Vagina (tissue), 2 donors: ENCODE measurements at places on chromosomes 11 and 22. TPM values are rescaled to one million over a fixed set of nuclear protein-coding genes. Genes with fewer than 3 reads are reported as not detected.

The DUSP8 gene
- 2.9 TPM for total RNA-seq

The OR2AT4 gene
- not detected for total RNA-seq

The KIRREL3 gene
- total RNA-seq = not detected

The C11orf52 gene
- total RNA-seq = 1.5 TPM

The OR5B21 gene
- not detected for total RNA-seq

The HINFP gene
- total RNA-seq = 22.1 TPM

The MOGAT2 gene
- not detected for total RNA-seq

The MMP27 gene
- total RNA-seq = not detected

The PRRG4 gene
- total RNA-seq = 21.1 TPM

The MS4A3 gene
- not detected for total RNA-seq

DNA sequence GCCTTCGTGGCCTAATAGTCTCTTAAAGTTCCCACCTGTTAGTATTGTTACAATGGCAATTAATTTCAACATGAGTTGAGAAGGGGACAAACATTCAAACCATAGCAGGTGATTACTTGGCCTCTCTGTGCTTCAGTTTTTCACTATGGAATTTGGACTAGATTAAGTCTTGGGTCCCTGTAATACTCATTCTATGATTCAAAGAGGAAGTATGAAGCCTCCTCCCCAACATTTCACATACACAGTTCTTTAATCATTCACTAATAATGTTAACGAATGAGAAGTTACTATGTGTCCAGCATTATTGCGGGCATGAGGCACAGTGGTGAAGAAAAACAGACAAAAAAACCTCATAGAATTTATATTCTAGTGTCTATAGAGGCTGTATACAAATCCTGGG, 19.9 kb upstream of the USP47 start:
- no peaks in the 10 kb centered on the region for H3K27me3 ChIP-seq
- no peak for DNase-seq
- H3K4me1 ChIP-seq = no peaks in the 10 kb centered on the region
- H3K4me3 ChIP-seq = no peak overlapping the region

- no peaks in the 10 kb centered on the region for H3K36me3 ChIP-seq
- no peak for DNase-seq
- H3K27me3 ChIP-seq = no peaks in the 10 kb centered on the region
Measured at GRCh38 chr22:39750759-39751158, 142.8 kb downstream of the ENTHD1 start.

DNA sequence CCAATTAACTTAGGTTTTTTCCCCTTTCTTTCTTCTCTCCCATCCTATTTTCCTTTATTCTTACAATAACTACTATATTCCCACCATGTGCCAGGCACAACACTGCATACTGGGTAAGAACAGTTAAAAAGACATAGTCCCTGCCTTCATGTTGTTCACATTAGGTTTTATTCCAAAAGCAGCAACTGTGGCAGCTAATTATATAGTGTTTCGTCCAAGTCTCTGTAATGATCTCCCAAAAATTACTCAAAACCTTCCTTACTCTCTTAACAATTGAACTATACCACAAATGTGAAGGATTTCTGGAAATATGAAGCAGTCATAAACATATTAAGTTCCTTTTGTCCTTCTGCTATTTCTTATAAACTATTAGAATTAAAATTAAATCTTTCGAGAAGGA, 184.1 kb upstream of the C11orf58 start:
- H3K4me3 ChIP-seq = no peak overlapping the region
- no peaks in the 10 kb centered on the region for H3K4me1 ChIP-seq
- H3K36me3 ChIP-seq = no peaks in the 10 kb centered on the region
- no peak for DNase-seq

DNA sequence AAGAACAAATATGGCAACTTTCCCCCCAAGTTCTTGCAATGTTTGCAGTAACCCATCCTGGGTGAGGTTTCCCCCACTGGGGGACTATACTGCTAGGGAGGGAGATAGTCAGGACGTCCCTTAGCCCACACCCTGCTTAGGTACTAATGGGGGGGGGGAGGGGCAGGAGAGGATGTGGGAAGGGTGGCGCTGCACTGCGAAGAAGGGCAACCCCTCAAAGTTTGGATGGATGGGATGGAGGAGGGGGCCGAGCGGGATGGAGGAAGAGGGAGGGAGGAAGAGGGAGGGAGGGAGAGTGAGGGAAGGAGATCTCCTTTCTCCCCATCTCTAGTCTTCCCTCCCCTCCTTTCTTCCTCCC, 100.6 kb upstream of the HSD17B12 start:
- H3K27ac ChIP-seq = no peak overlapping the region
- no peaks in the 10 kb centered on the region for H3K36me3 ChIP-seq
- H3K4me1 ChIP-seq = peaks cover 43% of the 10 kb centered on the region
- DNase-seq = no peak

DNA sequence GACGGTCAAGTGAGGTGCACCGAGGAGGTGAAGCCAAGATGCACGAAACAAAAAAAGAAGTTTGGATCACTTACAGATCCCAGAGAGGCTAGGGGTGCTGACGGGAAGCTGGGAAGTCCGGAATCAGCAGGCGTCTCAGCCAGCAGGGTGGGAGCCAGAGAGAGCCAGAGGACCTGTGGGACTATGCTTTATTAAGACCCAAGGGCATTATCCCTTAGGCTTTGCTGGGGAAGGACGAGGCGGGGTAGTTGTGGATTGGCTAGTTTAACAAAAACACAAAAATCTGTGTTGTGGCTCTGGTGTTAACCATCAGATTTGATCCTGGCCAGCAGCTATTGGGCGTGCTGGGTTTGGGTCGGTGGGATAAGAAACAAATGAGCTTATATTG, 427.1 kb downstream of the DYNC2H1 start:
- H3K27ac ChIP-seq = no peak overlapping the region
- H3K27me3 ChIP-seq = no peaks in the 10 kb centered on the region
- DNase-seq = no peak
- H3K36me3 ChIP-seq = no peaks in the 10 kb centered on the region

DNA sequence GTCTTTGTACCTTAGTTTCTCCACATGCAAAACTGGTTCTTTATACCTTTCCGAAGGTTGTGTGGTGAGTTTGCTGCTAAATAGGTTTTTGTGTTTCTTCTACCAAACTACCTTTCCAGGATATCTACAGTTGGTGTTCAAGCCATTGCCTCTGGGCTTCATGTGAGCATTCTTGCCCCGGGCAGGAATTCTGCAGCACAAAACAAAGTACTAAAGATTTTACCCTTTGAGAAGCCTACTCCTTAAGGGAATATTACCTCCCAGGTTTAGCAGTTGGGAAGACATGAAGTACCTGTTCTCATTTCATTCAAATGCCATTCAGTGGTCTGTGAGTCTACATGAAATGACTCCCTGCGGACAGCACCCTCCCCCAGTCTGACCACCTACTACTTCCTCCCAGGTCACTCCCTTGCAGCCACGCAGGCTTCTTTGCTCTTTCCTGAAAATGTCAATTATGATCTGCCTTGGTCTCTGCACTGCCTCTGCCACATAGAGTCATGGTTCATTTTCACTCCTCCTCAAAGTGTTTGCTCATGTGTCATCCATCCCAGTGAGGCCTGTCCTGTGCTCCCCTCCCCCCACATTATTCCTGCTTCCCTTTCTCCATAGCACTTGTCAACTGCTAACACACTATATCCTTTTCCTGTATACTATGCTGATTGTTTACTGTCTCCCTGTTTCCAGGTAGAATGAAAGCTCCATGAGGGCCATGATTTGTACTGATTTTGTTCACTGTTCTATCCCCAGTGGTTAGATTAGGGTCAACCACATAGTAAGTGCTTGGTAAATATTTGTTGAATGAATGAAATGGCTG, 36.9 kb downstream of the PACS1 start:
- DNase-seq = no peak
- peaks cover 13% of the 10 kb centered on the region for H3K4me1 ChIP-seq
- no peak overlapping the region for H3K4me3 ChIP-seq
- no peaks in the 10 kb centered on the region for H3K36me3 ChIP-seq
- H3K27ac ChIP-seq = no peak overlapping the region
- H3K27me3 ChIP-seq = no peaks in the 10 kb centered on the region

DNA sequence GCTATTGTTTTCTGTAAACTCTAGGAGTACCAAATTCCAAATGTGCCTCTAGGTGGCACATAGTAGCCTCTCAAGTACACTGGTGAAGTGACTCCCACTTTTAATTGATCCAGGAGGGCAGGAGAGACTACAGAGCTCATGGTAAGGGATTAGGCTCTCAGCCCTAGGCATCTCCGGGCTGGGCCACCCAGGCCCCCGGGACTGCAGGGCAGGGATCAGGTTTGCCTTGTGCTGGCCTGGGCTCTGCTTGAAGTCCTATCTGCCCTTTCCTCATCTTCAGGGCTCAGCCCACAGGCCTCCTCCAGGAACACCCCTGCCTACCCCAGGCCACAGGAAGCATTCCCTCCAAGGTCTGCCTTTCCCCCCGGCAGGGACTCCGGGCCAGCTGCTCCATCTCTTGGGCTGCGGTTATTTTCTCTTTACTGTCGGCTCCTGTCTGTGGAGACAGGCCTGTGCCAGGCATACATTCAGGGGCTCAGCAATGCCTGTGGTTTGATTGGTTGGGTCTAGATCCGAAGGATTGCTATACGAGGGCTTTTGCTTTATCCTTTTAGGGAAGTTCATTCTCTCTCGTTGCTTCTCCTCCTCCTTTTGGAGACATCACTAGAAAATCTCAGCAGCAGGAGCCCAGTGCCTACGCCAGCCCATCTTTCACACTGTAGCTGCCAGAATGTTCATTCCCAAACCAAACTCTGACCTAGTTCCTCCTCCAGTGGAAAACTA, 32.8 kb downstream of the PARVA start:
- H3K27ac ChIP-seq = peak overlapping the region; percentile 86
- peak overlapping the region; percentile 18 for H3K4me3 ChIP-seq
- H3K27me3 ChIP-seq = no peaks in the 10 kb centered on the region
- H3K4me1 ChIP-seq = peaks cover 70% of the 10 kb centered on the region
- no peak for DNase-seq
- no peaks in the 10 kb centered on the region for H3K36me3 ChIP-seq

- H3K36me3 ChIP-seq = no peaks in the 10 kb centered on the region
- peak overlapping the region; percentile 27 for H3K27ac ChIP-seq
- H3K4me1 ChIP-seq = peaks cover 10% of the 10 kb centered on the region
- no peak for DNase-seq
- no peaks in the 10 kb centered on the region for H3K27me3 ChIP-seq
- H3K4me3 ChIP-seq = no peak overlapping the region
Measured at GRCh38 chr11:74535371-74536160, 42.0 kb upstream of the LIPT2 start.

GRCh38 chr22:39674536-39674935, 104.0 kb downstream of the CACNA1I start:
- no peak overlapping the region for H3K27ac ChIP-seq
- no peaks in the 10 kb centered on the region for H3K27me3 ChIP-seq
- no peak overlapping the region for H3K4me3 ChIP-seq
- no peaks in the 10 kb centered on the region for H3K4me1 ChIP-seq
- DNase-seq = no peak

DNA sequence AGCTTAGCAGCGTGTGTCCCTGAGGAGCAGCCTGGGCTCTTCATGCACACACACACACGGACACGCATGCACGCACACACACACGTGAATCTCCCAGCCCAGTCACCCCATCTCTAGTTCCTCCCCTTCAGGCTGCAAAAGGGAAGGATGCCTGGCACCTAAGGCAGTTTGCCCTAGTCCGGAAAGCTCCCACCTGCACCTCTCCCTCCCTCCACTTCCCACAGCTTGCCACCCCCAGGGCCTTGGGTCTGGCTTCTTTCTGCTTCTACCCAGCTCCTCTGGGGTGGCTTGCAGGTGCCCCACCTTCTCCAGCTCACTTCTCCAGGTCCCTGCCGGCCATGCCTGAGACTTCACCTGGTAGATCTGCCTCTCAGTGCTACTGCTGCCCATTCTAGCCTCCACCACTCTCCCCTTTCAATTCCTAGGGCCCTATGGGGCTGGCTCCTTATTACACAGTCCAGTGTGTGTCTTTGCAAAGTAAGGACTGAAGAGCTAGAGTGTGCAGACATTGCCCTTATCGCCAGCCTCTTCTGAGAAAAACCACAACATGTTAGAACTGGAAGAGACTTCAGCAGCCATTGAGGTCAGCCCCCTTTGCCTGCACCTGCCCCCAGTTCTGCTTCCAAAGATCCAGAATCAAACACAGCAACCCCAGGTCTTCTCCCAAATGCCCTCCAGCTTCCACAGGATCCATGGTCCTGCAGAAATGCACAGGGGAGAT, 33.5 kb upstream of the CHST1 start:
- H3K4me1 ChIP-seq = no peaks in the 10 kb centered on the region
- no peak for DNase-seq
- no peak overlapping the region for H3K27ac ChIP-seq
- no peaks in the 10 kb centered on the region for H3K36me3 ChIP-seq
- H3K4me3 ChIP-seq = no peak overlapping the region

GRCh38 chr22:27627444-27627833, 174.1 kb downstream of the MN1 start:
- DNase-seq = no peak
- H3K4me3 ChIP-seq = no peak overlapping the region

- H3K4me3 ChIP-seq = peak overlapping the region; percentile 61
- no peaks in the 10 kb centered on the region for H3K36me3 ChIP-seq
- no peaks in the 10 kb centered on the region for H3K27me3 ChIP-seq
- H3K4me1 ChIP-seq = peaks cover 49% of the 10 kb centered on the region
- H3K27ac ChIP-seq = peak overlapping the region; percentile 86
Measured at GRCh38 chr22:29388759-29389090, 355 bp upstream of the AP1B1 start.

DNA sequence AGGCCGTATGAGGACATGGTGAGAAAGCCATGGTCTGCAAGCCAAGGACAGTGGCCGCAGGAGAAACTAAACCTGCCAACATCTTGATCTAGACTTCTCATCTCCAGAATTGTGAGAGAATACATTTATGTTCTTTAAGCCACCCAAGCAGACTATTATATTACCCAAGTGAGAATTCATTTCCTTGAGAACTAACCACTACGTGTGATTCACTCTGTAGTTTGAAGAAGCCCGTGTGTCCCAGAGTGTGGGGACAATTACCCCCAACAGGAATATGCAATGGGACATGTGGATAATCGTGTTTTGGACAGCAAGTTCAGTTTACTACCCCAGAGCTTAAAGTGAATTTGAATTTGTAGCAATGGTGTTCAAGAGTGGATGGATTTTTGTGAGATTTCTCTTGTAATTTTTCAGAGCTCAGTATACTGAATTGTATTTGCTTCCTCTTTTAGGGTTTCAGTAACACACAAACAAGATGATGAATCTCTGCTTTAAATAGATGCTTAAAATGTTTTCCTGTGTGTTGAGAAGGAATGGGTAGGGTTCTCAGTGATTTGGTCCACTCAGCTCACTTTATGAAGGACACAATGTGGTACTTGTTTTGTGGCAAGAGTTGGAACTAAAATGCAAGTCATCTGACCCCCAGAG, 100.0 kb upstream of the ARHGAP20 start:
- H3K4me1 ChIP-seq = no peaks in the 10 kb centered on the region
- DNase-seq = no peak
- no peaks in the 10 kb centered on the region for H3K27me3 ChIP-seq
- no peak overlapping the region for H3K4me3 ChIP-seq
- no peaks in the 10 kb centered on the region for H3K36me3 ChIP-seq
- no peak overlapping the region for H3K27ac ChIP-seq

DNA sequence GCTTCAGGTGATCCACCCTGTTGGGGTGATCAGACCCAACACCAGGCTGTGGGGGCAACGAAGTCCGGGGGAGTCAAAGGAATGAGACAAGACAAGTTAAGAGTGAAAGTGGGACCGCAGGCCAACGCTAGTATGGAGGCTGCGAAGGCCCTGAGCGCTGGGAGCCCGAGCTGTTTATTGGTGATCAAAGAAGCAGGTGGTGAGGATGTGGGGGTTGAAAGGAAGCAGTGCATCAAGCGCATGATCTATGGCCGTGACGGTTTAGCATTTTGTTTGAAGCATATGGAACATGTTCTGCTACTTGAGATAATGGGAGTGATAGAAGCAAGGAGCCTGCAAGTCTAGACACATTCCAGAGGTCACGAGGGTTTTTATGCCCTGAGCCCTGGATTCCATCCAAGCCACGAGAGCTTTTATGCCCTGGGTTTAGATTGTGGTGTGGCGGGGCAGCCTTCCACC, 49.5 kb downstream of the MCHR1 start:
- H3K36me3 ChIP-seq = no peaks in the 10 kb centered on the region
- no peaks in the 10 kb centered on the region for H3K27me3 ChIP-seq
- H3K4me3 ChIP-seq = no peak overlapping the region
- no peak for DNase-seq
- no peak overlapping the region for H3K27ac ChIP-seq
